ENCODE measurements at places on chromosomes 13 and 19. TPM values are rescaled to one million over a fixed set of nuclear protein-coding genes. Genes with fewer than 3 reads are reported as not detected.

GRCh38 chr13:99132295-99132835, 68.3 kb upstream of the UBAC2 start:
- no peak overlapping the region for H3K27ac ChIP-seq
- H3K27me3 ChIP-seq = peaks cover 6% of the 10 kb centered on the region
- H3K4me1 ChIP-seq = no peaks in the 10 kb centered on the region
- no peak for DNase-seq
- H3K36me3 ChIP-seq = no peaks in the 10 kb centered on the region

The S1PR5 gene
- 0.78 TPM for polyA plus RNA-seq

- DNase-seq = no peak
- H3K36me3 ChIP-seq = no peaks in the 10 kb centered on the region
- peaks cover 56% of the 10 kb centered on the region for H3K4me1 ChIP-seq
- peak overlapping the region; percentile 63 for H3K4me3 ChIP-seq
- H3K27ac ChIP-seq = peak overlapping the region; percentile 82
- no peaks in the 10 kb centered on the region for H3K27me3 ChIP-seq
These were observed 10.7 kb downstream of the ELF1 start for GRCh38 chr13:41008349-41008980.

DNA sequence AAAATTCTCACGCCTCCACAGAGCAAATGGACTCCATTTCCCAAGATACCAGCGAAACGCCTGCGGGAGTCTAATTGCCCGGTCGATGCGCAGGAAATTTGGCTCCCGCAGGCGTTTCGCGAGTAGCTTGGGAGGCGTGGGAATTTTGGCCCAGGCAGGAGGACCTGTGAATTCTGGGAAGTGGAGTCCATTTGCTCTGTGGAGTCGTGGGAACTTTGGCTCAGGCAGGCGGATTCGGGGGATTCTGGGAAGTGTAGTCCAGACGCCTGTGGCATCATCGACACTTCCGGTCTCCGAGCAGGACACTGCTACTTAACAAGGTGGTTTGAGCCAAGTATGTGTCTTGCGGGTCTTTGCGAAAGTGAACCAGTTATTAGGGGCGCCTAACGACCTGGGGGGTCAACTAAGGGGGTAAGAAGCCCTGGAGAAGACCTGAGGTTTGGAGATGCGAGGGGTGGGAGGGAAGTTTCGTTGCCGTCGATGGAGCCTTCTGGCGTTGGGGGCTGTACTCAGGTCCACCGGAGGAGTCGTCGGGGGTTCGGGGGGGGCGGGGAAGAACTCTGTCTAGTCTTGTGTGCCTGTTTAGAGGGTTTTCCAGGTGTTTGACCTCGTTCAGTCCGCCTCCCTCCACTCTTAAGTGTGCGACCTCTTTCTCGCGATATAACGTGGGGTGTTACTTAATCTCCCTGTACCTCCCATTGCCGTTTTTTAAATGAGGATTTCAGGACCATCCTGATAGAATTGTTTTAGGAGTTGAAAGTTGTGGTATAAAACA, at the start of gene ZNF155:
TSS of gene ZNF155 (plus strand) at position 277 of the 775 bp plus-strand sequence. CDS start 4,356 bp downstream, outside the sequence.
- peak within 1 kb of the TSS; percentile 98 for H3K4me3 ChIP-seq
- H3K4me1 ChIP-seq = peaks cover 25% of the 10 kb centered on the region
- peak; percentile 68 for DNase-seq
- H3K27ac ChIP-seq = peak within 1 kb of the TSS; percentile 96
- H3K36me3 ChIP-seq = peaks cover 9% of the 10 kb centered on the region
- no peaks in the 10 kb centered on the region for H3K27me3 ChIP-seq

The AP1M2 gene
- polyA plus RNA-seq = not detected

DNA sequence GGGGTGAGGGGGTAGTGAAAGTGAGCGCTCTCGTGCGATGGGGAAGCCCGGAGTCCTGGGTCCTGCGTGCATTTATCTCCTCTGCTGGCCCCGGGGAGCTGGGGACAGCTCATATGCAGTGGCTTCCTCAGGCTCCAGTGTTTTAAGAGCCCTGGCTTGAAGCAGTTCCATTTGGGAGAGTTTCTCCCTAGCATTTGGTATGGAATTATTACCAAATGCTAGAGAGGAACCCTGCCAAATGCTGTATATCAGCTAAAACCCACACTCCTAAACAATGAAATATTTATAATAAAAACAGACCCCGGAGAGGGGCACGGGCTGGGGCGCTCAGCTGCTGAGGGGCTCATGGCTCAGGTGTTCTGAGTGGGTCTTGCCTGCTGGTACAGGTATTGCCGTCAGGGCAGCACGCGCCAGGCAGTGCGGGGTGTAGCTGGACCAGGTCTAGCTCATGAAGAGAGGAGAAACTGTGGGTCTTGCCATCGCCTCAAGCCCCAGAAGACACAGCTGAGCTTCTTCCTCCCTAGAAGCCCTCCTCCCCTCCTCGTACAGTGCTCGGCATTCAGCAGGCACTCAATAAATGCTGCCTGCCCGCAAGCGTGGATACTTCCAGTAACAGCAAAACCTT, 163.6 kb upstream of the ZNF536 start:
- no peaks in the 10 kb centered on the region for H3K4me1 ChIP-seq
- no peak overlapping the region for H3K4me3 ChIP-seq
- H3K27me3 ChIP-seq = peaks cover 16% of the 10 kb centered on the region
- DNase-seq = no peak
- no peaks in the 10 kb centered on the region for H3K36me3 ChIP-seq

The ZNF780B gene
- 18.4 TPM for polyA plus RNA-seq

GRCh38 chr13:84994582-84994981, 804.6 kb downstream of the SLITRK6 start:
- H3K27me3 ChIP-seq = no peaks in the 10 kb centered on the region
- DNase-seq = no peak
- no peak overlapping the region for H3K4me3 ChIP-seq
- H3K27ac ChIP-seq = no peak overlapping the region
- H3K36me3 ChIP-seq = no peaks in the 10 kb centered on the region

GRCh38 chr19:31334101-31334848, 15.0 kb downstream of the TSHZ3 start:
- H3K27ac ChIP-seq = no peak overlapping the region
- H3K4me3 ChIP-seq = no peak overlapping the region
- H3K27me3 ChIP-seq = peaks cover 25% of the 10 kb centered on the region

- H3K4me3 ChIP-seq = no peak overlapping the region
- H3K27me3 ChIP-seq = peaks cover 66% of the 10 kb centered on the region
- no peaks in the 10 kb centered on the region for H3K4me1 ChIP-seq
- no peak for DNase-seq
- no peaks in the 10 kb centered on the region for H3K36me3 ChIP-seq
- H3K27ac ChIP-seq = no peak overlapping the region
These were observed 9.9 kb upstream of the RCBTB2 start for GRCh38 chr13:48542581-48543341.

The CRB3 gene
- not detected for polyA plus RNA-seq

- peak overlapping the region; percentile 81 for H3K4me3 ChIP-seq
- peak overlapping the region; percentile 84 for H3K27ac ChIP-seq
These were observed 2.0 kb upstream of the ARHGAP45 start for GRCh38 chr19:1064661-1065605.
